ENCODE measurements at places on chromosomes 1 and 21.

GRCh38 chr1:93681101-93681988 lies at the start of gene BCAR3:
Gene BCAR3, minus strand, starts transcription at chr1:93681837. Its CDS starts 6,907 bp downstream, at chr1:93674930.
- no peak for DNase-seq

DNA sequence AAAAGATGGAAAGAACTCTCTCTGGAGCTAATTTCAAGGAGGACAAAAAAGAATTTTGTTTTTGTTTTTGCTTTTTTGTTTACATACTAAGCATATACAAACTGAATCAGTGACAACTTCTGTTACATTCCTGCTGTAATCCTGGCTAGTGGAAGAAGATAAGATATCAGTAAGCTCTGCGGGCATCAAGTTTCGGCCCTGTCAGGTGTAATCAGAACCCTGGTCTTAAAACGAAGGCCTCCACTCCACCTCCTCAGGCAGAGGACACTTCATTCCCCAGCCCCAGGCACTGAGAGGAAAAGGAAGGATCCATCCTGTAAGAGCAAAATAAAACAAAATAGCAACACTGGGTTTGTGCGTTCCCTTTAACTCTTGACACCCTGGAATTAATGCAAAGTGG lies 88.9 kb upstream of the ARHGAP29 start:
- DNase-seq, result no peak

- DNase-seq, result no peak
These were observed 32.3 kb downstream of the SLC9A1 start for GRCh38 chr1:27122652-27123051.

DNA sequence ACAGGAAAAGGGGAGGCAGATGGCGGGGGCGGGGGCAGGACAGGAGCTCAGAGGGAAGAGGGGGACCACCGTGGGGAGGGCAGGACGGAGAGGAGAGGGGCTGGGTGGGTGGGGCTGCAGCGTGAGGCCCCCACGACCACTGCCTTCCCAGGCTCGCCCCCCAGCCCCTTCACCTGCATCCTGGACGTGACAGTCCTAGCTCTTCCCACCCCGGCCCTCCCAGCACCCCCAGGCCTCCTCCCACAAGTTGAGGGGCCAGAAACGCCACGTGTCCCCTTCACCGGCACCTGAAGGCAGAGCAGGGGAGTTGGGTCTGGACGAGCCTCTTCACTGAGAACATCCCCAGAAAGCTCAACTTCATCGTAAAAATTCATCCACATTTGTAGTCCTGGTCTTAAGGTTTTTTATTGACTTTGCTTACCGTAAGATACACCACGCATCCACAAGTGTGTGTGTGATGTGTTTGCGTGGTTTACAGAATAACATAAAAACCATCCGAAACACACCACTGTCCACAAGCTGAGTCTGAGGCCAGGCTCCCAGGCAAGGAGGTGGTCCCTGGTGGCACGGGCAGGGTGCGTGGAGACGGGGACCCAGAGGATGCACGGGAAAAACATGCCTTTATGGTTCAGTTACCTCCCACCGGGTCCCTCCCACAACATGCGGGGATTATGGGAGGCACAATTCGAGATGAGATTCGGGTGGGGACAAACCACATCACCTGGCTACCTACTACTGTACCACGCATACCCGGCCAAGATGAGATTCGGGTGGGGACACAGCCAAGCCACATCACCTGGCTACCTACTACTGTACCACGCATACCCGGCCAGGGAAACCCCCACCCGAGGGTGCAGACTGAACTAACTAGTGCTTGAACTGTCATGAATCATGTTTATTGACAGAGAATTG lies 13.9 kb upstream of the COL18A1 start:
- DNase-seq, result no peak

GRCh38 chr1:117605164-117605773 lies 579 bp upstream of the TENT5C start:
- no peak for DNase-seq

GRCh38 chr1:64426681-64427080 lies 43.2 kb upstream of the CACHD1 start:
- no peak for DNase-seq

DNA sequence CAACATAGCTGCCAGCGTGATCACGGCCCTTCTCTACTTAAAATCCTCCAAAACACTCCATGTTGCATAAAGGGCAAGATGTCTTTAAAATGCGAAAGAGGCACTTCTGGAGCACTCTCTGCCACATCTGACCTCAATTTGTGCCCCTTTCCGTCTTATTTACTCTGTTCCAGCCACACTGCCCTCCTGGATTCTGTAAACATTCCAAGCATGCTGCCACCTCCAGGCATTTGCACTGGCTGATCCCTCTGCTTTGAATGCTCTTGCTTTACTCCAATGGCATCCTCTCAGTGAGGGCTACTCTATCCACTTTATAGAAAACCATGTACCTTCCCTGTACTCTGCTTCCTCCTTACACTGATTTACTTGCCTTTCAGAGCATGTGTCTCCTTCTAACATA lies 5.3 kb upstream of the RGS7 start:
- no peak for DNase-seq

- no peak for DNase-seq
These were observed 30.2 kb downstream of the EVI5 start for GRCh38 chr1:92754719-92755050.

DNA sequence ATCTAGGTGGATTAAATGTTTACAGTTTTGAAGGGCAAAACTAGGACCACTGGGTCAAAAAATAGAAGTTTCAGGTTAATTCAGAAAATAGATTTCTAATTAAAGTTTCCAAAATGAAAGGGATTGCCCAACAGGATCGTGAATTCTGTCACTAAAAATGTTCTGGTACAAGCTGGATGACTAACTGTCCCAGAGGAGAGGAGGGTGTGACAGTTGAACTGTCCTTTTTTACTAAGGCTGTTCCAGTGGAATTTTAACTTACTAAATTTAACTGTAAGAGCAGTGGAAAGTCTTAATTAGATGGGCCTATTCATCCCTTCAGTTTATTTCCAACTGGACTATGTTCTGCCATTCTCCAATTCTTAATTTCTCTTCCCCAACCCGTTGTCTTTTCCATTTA lies 7.2 kb downstream of the SNX7 start:
- no peak for DNase-seq

GRCh38 chr1:209937996-209938959 lies at the start of gene SYT14:
Gene SYT14, plus strand, starts transcription at chr1:209938217. Its CDS starts 48 bp downstream, at chr1:209938265.
- DNase-seq, result no peak

DNA sequence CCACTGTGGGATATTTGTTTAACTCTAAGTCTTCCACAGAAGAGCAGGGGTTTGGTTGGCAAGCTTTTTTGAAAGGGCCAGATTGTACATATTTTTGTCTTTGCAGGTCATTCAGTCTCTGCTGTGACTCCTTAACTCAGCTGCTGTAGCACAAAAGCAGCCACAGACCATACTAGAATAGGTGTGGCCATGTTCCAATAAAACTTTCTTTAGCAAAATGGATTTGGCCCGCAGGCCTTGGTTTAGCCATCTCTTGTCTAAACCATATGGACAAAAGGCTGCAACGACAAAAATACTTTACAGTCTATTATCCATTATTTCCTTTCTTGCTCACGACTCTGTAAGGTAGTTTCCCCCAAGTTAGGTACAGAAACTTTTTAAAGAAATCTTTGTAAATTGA lies 60.5 kb downstream of the ESRRG start:
- DNase-seq, result no peak

DNA sequence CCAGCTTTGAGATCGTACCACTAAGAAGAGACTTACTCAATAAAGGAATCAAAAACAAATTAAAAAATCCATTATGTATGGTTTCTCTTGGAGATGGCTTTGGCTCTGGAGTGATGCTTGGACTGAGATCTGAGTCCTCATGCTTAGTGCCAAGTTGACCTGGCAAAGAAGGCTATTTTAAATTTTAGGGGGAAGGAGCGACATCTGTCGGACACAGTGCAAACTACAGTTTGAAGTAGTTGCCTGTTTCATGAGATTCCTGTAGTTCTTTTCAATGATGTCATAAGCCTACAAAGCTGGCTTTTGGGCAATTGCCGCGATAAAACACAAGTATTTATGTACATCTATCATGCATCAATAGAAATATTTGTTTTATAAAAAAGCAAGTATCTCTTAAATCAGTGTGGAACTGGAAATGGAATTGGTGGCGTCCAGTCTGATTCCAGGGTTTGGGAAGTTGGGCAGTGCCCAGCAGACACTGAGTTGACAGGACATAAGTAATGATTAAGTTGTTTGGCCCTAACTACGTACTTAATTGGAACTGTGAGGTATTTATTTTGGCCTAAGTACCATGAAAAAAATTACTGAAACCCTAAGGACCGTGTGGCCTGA lies 50.0 kb downstream of the TBCE start:
- peak; percentile 43 for DNase-seq

DNA sequence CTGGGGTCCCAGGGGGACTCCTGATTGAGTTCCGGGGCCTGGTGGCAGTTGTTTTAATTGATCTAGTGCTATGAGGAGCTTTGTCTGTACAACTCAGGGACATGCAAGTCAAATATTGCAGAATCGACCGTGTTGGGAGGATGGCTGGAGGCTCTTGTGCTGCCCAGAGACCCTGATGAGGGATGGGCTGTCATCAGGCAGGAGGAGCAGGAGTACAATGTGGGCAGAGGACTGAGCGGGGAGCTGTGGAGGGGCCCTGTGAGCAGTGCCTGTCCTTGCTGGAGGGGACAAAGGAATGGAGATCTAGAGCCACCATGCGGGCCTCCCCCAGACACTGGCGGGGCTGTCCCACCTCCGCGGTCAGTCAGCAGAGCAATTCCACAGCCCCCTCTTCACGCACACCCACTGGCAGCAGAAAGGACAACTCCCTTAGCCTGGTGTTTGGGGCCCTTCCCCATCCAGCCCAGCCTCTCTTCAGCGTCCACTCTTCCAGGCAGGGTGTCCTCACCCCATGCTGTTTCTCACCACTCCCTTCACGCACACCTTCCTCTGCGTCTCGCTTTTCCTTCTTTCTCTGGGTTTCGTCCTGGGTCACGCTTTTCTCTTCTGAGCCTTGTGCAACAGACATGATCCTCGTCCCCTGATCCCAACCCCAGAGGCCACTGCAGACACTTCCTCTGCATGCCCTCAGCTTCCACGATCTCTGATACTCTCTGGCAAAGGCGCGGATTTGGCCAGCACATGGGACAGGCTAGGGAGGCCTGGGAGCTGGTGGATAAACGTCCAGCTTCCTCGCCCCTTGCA lies 122.6 kb downstream of the GRIK3 start:
- DNase-seq, result no peak

- DNase-seq, result no peak
These were observed 260.9 kb downstream of the SRGAP2C start for GRCh38 chr1:121445679-121446078.

- no peak for DNase-seq
These were observed 244.2 kb upstream of the HOOK1 start for GRCh38 chr1:59570524-59570923.

DNA sequence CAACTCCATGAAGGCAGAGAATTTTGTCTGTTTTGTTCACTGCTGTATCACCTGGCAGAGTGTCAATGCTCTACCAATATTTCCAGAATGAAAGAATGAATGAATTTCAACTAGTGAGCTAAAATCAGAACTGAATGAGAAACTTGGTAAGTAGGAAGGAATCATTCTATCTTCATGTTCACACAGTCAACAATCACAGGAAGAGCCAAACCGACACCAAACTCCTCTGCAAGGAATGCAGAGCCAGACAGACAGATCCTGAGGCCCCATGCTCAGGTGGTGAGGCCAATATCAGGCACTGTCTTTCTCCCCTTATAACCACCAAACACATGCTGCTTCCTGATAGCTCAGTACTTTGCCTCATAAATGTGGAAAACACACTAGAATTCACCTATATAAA lies 139.1 kb downstream of the SLC45A1 start:
- DNase-seq, result no peak

DNA sequence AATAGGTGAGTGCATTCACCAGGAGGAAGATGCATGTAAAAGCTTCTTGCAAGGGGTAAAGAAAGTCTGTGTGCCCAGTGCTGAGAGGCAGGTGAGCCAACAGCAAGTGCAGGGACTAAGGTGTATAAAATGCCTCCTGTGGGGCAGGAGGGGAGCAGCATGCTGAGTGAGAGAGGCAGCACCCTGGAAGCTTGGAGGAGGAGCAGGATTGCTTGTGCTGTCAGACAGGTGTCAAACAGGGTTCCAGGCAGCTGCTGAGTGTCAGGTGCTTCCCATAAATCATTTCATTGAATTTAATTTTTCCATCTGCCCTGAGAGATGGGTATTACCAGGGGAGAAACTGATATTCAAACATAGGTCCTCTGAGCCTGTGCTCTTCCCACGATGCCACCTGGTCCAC lies 13.9 kb downstream of the BSND start:
- no peak for DNase-seq

DNA sequence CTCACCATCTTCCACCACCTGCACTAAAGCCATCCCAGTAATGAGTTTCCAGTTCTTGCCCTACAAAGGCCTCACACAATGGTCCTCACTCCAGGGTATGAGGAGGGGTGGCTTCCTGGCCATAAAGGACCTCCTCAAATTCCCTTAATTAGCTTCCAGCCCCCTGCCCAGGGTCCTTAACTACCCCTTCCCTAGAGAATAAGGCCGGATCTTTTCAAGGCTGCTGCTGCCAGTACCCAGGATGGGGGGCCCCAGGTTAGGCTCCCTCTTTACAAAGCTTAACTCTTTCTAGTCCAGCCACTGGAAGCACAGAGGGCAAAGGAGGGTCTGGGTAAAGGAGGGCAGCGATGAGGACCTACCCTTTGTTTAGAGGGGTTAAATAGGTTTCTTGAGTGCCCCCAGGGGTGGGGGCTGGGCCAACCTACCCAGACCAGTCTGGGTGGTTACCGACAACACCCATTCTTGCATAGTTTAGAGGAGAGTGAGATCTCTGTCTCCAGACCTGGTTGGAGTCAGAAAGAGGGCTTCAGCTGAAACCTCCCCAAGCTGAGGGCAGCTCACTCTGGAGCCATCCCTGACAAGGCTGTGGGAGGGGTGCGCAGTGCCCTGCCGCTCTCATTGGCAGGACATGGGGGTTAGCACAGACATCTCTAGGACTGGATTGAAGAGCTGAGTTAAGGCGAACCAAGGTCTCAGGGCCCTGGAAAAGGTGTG lies 7.1 kb downstream of the BLACAT1 start:
- no peak for DNase-seq

- no peak for DNase-seq
These were observed 63.8 kb downstream of the SIPA1L2 start for GRCh38 chr1:232566093-232566492.

- DNase-seq, result no peak
These were observed 323.8 kb upstream of the ST6GALNAC5 start for GRCh38 chr1:76543495-76543894.

DNA sequence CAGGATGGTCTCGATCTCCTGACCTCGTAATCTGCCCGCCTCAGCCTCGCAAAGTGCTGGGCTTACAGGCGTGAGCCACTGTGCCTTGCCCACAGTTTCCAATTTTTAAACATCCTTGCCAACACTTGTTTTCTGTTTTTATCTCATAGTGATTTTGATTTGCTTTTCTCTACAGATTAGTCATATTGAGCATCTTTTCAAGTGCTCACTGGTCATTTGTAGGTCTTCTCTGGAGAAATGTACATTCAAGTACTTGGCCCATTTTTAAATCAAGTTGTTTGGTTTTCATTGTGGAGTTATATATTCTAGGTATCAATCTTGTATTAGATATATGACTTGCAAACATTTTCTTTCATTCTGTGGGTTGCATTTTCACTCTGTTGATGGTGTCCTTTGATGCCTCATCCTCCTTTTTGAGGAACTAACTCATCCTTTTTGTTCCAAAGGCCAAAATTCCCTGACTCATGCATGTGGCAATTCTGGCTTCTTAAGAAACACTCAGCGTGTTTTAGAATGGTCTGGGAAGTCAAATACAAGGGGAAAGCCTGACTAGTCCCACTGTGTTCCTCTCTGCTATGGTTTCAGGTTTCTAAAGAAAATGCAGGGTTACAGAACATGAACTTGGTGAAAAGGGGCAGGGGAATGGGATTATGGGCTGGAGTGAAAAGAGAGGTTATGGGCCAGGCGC lies 37.3 kb downstream of the PTAFR start:
- DNase-seq, result no peak

GRCh38 chr21:42553435-42553834 lies 39.8 kb downstream of the SLC37A1 start:
- no peak for DNase-seq
